Daoy (cell line): ENCODE measurements at places on chromosomes 13 and 19.

DNA sequence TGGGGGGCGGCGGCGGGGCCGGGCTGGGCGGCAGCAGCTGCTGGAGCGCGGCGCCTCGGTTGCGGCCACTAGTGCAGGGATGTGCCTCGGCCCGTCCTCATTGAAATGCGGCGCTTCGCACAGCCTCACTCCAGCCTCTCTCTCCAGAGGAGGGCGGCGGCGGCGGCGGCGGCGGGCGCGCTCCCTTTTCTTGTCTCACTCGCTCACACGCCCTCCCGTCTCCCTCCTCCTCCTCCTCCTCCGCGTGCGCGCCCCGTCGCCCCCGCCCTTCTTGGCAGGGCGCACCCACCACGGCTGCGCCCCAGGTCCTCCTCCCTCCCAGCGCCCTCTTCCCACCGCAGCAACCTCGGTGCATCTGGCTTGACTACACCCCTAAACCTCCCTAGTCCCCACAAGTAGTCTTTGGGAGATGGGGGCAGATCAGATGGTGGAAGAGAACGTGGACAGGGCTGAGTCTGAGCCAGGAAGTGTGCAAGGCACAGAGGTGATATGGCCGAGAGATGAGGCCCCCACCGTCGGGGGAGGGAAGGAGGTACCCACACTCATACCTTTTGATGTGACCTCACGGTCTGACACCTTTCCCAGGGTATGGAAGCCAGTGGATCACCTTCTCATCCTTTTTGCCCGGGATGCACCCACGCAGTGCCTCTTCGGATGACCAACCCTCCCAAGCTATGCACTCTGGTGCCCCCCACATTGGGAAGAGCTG is at the start of gene DCLK1:
Gene DCLK1, minus strand, starts transcription at position 161 of the 709 bp plus-strand sequence.
- DNase-seq = peak; percentile 79

DNA sequence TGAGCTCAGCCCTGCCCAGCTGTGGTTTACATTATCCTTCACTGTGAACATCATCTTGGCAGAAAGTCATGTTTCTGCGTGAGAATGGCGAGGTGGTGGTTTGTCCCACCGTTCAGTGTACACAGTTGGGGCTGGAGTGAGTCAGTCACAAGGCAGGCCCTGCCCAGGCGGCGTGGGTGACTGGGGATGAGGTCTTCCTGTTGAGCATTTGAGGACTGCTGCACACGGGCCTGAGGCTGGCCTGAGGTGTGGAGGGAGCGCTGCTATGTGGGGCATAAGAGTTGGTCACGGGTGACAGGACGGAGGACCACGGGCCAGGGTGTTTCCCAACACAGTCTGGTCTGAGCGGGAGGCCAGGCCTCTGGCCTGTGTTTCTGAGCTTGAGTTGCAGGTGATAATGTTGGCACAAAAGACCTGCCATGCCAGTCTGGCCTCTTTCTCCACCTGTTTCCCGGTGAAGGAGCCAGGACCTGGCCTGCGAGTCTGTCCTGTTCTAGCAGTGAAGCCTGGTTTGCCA is 13.4 kb upstream of the C19orf33 start:
- peak; percentile 96 for DNase-seq

DNA sequence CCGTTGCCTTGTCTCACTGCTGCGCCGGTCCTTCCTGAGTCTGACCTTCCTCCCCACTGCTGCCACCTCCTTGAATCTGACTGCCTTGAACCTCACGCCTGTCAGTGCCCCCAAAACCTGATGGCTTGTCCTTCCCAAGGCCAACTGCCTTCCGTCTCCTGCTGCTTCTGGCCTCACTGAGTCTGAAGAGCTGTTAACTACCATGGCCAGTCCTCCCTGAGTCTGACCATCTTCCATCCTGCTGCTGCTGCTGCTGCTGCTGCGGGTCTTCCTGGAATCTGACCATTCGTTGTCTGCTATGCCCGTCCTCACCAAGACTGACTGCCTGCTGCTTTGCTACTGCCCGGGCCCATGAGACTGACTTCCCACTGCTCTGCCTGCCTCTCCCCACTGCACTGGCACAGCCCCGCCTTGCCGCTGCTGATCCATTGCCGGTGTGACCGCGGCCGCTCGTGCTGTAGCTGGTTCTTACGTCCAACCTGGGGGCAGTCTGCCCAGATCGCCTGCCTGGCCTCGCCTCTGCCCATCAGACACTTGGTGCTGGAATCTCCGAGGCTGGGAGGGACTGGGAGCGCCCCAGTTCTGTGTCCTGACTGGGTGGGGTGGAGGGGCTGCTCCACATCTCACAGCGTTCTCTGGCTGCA is 2.9 kb upstream of the RCN3 start:
- no peak for DNase-seq

GRCh38 chr13:77384999-77385398 is 58.1 kb upstream of the MYCBP2 start:
- no peak for DNase-seq

DNA sequence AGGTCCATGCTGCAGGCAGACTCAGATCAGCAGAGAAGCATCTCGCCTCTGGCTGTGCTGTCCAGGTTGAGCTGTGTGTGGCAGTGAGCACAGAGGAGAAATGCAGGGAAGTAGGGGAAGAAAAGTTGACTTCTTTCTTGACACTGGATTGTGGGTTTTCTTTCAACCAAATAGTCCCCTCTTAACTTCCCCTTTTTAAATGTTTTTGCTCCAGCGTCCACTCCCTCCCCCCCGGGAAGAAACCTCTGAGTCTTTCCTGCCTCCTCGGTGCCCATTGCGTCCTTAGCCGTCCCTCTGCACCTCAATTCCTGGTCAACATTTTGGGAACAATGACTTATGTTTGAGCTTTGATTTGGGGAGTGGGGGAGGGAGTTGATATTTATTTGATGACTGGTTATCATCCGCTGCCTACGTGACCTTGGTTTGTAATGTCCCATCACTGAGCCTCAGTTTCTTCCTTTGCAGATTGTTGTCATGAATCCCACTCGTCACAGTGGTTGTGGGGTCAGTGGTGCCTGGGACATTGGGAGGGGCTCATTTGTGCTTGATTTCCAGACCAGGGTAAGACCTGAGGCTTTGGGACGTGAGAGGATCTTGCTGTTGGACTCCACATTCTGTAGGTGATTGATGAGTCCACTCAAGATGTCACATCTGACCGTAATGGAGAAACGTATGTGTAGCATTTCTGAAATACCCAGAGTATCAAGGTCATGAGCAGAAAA is at the start of gene LILRB2:
Gene LILRB2, minus strand, starts transcription at position 104 of the 722 bp plus-strand sequence. CDS start 614 bp downstream, outside the sequence.
- no peak for DNase-seq
